Upper lobe of right lung (tissue), 1 donor: ENCODE measurements at places on chromosomes 1 and 21. TPM values are rescaled to one million over a fixed set of nuclear protein-coding genes. Genes with fewer than 3 reads are reported as not detected.

DNA sequence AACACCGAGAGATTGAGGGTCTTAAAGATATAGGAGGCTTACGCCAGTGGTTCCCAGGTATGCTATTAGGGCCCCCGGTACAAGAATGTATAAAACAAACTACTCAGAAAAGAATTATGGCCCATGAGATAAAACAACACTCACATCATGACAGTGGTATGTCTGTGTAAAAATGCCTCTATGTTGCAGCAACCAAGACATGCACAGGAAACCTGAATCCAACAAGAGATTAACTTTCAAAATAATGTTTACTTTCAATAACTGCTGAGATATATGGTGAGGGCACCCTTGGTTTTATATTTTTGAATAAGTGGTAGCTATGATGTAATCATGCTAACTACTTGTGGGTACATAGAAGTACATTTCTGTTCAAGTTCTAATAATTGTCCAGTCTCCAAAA, 74.9 kb downstream of the PUM1 start:
- H3K36me3 ChIP-seq: peaks cover 46% of the 10 kb centered on the region
- no peaks in the 10 kb centered on the region for H3K27me3 ChIP-seq
- no peak for DNase-seq
- H3K4me3 ChIP-seq: no peak overlapping the region

GRCh38 chr1:221648201-221648600, 93.7 kb downstream of the DUSP10 start:
- no peaks in the 10 kb centered on the region for H3K4me1 ChIP-seq
- DNase-seq: no peak
- H3K36me3 ChIP-seq: no peaks in the 10 kb centered on the region
- H3K27me3 ChIP-seq: no peaks in the 10 kb centered on the region

Gene C4BPA
- 175 TPM for total RNA-seq

Gene ZFP69B
- total RNA-seq: 1.3 TPM

GRCh38 chr1:36472656-36473055, 8.5 kb upstream of the MRPS15 start:
- no peak overlapping the region for H3K27ac ChIP-seq
- no peaks in the 10 kb centered on the region for H3K27me3 ChIP-seq
- DNase-seq: no peak
- H3K4me3 ChIP-seq: no peak overlapping the region

Gene PRKAA2
- 3.8 TPM for total RNA-seq

Gene YTHDF2
- total RNA-seq: 65.8 TPM

GRCh38 chr1:18657506-18658201, 27.0 kb downstream of the PAX7 start:
- DNase-seq: no peak
- no peak overlapping the region for H3K27ac ChIP-seq
- no peaks in the 10 kb centered on the region for H3K36me3 ChIP-seq
- no peaks in the 10 kb centered on the region for H3K4me1 ChIP-seq
- H3K27me3 ChIP-seq: peaks cover 62% of the 10 kb centered on the region

GRCh38 chr1:207404849-207405525, 49.1 kb upstream of the CR2 start:
- H3K27me3 ChIP-seq: peaks cover 6% of the 10 kb centered on the region
- DNase-seq: no peak
- no peaks in the 10 kb centered on the region for H3K36me3 ChIP-seq
- no peak overlapping the region for H3K27ac ChIP-seq
- no peaks in the 10 kb centered on the region for H3K4me1 ChIP-seq

Gene CFAP141
- not detected for total RNA-seq

Gene KCNQ4
- 0.96 TPM for total RNA-seq

DNA sequence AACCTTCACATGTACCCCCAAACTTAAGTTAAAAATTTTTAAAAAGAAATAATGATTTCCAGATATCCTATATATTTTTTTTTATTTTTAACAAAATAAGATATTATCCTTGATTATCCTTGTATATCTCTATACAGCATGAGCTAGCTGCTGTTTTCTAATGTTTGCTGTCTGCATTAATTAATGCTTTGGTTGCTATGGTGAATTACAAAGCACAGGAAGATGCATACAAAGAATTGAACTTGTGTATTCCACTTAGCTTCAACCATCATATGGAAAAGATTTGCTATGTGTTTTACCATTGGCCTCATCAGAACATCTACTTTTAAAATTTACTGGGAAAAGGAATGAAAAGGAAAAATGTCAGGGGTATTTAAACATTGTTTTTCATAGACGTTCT, 35.4 kb downstream of the VPS45 start:
- no peaks in the 10 kb centered on the region for H3K4me1 ChIP-seq
- no peak for DNase-seq
- no peak overlapping the region for H3K27ac ChIP-seq

DNA sequence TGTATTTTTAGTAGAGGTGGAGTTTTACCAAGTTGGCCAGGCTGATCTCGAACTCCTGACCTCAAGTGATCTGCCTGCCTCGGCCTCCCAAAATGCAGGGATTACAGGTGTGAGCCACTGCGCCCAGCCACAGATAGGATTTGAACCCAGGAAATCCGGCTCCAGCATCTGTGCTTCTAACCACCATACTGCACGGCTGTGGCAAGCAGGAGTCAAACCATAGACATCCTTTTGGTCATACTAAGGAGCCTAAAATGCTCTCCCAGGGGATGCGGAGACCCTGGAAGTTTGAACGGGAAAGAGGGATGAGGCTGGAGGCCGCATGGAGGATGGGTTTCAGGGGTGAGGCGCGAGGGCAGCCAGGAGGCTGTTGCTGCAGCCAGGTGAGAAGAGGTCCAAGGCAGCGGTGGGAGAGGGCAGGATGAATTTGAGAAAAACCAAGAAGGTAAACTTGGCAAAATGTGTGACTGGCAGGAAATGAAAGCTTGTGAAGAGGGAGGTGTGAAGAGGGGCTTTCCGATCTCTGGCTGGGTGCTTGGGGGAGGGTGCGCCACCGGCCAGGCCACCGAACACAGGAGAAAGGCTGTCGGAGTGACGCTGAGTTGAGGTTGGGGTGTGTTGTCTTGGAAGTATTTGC, 24.0 kb upstream of the CDK18 start:
- H3K27ac ChIP-seq: no peak overlapping the region
- H3K4me1 ChIP-seq: peaks cover 2% of the 10 kb centered on the region
- no peak overlapping the region for H3K4me3 ChIP-seq
- no peaks in the 10 kb centered on the region for H3K36me3 ChIP-seq
- H3K27me3 ChIP-seq: peaks cover 39% of the 10 kb centered on the region

DNA sequence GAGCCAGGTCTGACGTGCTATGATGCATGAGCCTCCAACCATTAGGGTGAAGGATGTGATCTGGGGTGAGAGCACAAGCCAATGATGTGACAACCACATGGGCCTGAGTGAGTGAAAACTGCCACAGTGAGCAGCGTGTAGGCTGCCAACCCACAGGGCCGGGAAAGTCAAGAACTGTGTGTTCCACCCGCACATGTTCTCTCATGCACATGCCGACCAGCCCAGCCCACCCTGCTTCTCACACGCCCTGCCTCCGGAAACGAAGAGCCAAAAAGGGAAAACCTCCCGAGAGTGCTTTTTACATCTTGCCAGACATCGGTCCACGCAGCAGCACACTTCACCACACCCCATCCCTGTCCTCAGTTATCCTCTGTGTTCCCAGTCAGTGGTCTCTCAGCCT, 197.0 kb downstream of the CACNA1E start:
- no peak overlapping the region for H3K4me3 ChIP-seq
- no peak for DNase-seq
- H3K27me3 ChIP-seq: no peaks in the 10 kb centered on the region
- no peaks in the 10 kb centered on the region for H3K4me1 ChIP-seq
- no peak overlapping the region for H3K27ac ChIP-seq
